CD4-positive, alpha-beta T cell treated with Interleukin-6 at 100 ng/mL for 8 hours (primary cell): ENCODE measurements at places on chromosomes 2 and 18.

DNA sequence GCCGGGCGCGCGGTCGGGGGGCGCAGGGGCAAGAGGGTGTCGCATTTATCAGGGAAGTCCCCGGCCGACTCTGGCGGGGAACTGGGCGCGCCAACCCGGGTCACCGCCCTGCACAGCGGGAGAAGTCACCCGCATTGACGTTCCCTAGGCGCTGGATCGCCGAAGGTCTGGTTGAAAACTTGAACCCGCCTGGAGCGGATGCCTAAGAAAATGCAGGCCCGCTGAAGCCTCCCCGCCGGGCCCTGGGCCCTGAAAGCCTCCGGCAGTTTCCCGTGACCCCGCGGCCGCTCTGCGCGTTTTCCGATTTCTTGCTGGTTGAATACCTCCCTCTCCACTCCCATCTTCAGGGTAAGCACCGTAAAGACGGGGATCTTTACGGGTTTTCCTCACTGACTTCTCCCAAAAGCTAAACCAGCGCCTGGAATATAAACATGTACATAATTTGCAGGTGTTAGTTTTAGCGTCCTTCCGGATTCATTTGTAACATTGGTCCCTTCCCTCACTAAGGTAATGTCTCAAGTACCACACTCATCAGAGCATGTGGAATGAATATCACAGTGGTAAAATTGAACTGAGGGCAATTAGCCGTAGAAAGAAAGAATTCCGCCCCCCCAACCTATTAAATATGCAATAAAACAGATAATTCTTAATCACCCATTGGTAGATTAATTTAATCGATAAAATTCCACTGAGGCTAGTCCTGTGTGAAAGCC lies 675 bp upstream of the SPIRE1 start:
- no peak for DNase-seq

GRCh38 chr18:51559198-51559901 lies 361.9 kb upstream of the MEX3C start:
- DNase-seq = no peak

DNA sequence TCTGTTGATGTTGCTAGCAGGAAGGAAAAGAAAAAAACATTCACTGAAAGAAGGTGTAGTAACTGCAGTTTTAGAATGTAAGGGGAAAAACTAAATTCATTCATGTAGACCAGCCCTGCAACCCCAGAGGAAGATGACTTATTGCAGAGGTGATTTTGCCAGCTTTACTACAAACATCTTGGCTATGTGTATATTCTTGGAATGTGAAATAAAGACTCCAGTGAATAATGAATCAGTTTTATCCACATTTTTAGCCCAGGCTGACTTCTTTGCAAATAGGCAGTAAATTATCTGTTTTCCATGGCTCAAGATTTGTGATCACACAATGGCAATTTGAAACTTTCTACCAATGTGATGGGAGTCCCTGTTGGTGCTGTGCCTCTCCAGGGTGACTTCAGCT lies 206.1 kb upstream of the SETBP1 start:
- no peak for DNase-seq

DNA sequence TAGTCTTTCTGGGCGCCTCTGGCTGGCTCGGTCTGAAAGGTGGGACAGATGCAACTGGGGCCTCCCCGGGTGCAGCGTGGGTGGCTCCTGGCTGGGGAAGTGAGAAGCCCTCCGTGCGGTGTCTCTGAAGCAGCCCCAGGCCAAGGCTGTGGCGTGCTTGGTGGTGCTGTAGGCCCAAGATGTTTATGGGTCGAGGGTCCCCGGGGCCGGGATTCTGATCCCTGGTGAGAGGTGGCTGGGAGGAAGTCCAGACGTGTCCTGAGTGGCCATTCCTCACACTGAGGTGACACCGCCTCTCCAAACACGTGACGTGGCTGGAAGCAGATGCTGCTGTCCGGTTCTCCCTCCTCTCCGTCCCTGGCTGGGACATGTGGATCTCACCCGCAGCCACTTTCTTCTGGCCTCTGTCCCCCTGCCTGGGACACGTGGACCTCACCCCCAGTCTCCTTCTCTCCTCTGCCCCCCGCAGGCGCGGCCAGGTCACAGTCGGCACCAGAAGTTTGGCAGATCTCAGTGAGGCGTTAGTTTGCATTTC lies 12.6 kb downstream of the RTP5 start:
- no peak for DNase-seq

- no peak for DNase-seq
Observed at GRCh38 chr2:81528852-81529480, 1224.4 kb upstream of the LRRTM1 start.

DNA sequence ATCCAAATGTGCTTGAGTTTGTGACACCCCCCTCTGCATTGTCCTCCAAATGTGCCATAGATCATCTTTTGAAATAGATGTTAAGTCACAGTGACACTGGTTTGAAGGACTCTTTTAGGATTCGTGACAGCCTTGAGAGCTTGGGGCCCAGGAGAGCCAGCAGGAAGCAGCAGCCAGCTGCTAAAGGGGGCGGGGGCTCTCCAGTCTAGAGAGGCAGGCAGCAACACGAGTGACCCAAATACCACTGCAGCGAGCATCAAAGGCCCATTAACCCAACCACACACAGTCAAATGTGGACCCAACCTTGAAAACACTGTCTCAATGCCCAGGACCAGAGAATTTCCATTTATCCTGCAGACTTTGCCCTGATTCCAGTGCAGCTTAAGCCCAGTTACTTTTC lies 75.6 kb downstream of the ZBTB7C start:
- no peak for DNase-seq

GRCh38 chr2:62055724-62056336 lies 140.1 kb upstream of the B3GNT2 start:
- DNase-seq = no peak

DNA sequence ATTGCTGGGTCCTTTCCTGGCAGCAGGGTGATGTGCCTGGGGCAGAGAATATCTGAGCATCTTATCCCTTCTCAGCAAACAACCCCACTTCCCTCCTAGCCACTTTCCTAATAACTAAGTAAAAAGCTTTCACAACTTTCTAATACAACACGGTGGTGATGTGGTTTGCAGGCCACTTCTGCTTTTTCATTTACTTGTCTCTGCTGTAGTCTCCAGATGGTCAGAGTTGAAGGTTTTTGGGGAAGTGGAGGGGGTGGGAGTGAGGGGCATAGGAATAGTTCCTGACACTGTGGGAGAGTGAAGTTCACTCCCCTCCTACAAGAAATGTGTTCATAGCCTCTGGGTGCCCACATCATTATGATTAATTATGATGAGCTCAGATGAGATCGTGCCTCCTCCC lies 11.6 kb downstream of the OXER1 start:
- DNase-seq = no peak

DNA sequence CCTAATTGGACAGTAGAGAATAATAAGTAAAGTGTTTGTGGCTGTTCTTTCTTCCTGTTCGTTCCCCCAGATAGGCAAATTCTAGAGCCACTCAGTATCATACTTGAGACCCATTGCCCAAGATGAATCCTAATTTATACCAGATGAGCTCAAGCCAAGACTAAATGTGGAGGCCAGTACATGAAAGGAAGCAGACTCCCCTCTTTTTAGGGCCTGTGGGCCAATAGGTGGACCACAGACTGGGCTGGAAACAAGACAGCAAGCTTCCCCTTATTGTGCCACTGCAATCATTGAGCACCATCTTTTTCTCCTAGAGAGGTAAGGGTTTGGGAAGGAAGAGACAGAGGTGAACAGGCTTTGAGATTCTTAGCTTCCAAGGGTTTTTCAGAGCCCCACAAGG lies 141.9 kb downstream of the MGAT5 start:
- DNase-seq = no peak

DNA sequence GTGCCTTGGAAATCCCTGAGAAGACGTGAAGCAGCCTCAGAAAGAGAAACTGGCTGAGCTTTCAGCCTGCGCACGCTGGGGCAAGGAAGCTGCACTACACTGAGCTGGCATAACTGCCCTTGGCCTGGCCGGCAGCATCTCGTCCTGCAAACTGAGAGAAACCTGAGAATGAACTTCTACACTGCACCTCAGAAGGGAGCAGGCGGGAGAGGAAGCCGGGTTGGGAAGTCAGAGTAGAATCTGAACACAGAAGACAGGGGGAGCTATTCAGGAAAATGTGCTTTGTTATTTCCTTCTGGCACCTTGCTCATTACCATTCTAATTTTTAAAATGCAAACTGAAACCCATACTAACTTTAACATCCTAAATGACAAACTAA lies 70.9 kb downstream of the ZEB2 start:
- no peak for DNase-seq

GRCh38 chr2:23567161-23567756 lies 182.3 kb downstream of the KLHL29 start:
- no peak for DNase-seq

- DNase-seq = no peak
Observed at GRCh38 chr2:168458139-168458538, 2.1 kb downstream of the CERS6 start.

DNA sequence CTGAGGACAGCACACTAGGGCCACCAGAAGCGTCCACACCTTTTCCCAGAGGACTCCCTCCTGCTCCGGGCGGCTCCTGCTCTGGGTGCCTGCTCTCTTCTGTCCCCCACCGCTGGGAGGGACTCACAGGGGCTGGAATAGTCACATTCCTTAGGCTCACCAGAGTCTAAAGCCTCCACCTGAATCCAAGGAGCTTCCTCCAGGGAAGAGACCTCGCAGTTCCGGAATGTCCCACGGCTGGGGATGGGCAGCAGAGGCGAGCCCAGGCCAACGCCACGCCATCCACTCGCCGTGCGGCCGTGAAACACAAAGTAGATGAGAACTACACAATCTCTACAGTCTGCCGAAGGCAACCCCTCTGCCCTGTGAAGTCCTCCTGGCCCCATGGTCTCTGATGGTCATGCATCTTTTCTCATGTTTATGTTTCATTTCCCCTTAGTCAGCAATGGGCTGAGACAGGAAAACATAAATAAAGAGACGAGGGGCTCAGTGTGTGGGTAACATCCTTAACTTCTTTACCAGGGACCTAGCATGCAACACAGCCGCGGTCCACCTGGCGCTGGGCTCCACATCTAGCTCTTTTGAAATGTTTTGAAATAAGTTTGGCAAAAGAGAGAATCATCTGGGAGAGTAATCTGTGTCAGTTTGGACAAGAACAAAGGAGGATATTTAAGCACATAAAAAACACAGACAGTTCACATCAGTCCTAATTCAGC lies 98.4 kb downstream of the PXDN start:
- no peak for DNase-seq

- DNase-seq = no peak
Observed at GRCh38 chr18:2554696-2555095, 16.6 kb downstream of the METTL4 start.

DNA sequence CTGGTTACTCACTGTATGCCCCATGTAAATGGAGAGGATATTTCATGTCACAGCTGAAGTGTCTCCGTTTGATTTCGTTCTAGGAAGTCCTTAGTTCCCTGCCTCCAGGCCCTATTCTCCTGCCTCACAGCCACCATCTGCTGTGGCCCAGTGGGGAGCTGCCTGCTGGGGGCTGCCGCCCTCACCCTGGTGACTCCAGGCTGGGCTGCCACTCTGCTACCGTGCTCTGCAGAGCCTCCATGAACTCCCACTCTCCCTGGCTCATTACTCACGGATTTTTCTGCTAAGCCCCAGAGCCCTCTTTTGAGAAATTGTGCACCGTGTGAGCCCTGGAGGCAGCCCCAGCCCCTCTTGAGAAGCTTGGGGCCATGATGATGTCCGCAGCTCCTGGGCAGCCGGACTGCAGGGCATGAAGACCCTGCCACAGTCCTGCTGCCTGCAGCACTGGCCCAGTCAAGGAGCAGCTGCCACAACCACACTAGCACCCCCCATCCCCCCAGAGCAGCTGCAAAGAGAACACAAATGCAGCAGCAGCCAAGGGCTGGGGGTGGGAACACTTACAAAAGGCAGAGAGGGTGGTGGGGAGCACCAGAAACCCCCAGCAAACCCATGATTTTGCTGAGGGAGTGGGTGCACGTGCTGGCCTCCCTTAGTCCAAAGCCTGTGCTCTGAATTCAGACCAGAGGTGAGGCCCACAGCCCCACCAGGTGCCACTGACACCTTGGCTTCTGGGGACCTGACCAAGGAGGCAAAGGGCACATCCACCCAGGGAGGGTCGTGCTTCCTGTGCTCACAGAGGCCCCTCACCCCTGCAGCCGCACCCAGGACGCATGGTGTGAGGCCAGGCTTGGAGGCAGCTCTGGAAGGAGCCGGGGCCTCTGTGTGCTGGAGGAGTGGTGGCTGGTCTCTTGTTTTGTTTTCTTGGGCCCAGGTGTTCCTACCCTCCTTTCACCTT lies 270.2 kb upstream of the RAB6C start:
- DNase-seq = no peak

DNA sequence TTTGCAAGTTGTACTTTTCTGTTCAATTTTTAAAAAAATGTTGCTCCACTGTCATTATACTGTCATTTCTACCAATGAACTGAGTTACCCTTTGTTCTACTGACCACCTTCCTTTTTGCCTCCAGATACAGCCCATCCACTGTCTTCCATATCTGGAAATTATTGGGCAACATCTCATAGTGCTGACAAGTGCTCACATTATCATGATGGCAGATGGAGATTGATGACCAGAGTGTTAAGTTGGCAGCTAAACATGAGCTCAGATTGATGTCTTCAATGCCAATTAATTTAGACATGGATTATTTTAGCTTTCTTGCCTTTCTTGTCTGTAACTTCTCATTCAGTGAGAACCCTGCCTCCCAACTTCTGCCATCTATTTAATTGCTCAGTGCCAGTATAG lies 76.6 kb downstream of the KIAA1328 start:
- DNase-seq = no peak

- no peak for DNase-seq
Observed at GRCh38 chr2:132909427-132909826, 239.4 kb upstream of the LYPD1 start.

GRCh38 chr2:32742376-32742775 lies 114.5 kb downstream of the TTC27 start:
- no peak for DNase-seq

GRCh38 chr2:220787251-220787650 lies 784.9 kb downstream of the EPHA4 start:
- no peak for DNase-seq

GRCh38 chr2:75309596-75310463 lies 110.5 kb upstream of the TACR1 start:
- no peak for DNase-seq

DNA sequence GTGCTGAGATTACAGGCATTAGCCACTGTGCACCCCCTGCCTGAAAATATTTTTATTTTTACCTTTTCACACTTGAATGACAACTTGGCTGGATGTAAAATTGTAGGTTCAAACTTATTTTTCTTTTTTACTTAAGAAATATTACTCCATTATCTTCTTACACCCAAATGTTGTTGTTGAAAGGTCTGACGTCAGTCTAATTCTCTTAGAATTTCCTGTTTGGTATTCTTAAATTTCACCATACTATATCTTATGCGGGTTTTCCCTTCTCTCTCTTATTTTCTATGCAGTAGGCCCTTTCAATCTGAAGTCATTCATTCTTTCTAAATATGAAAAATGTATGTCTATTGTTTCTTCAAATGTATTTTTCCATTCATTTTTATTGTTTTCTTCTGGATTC lies 29.1 kb upstream of the RAB11FIP5 start:
- no peak for DNase-seq
